ENCODE measurements at places on chromosomes 6 and 20. TPM values are rescaled to one million over a fixed set of nuclear protein-coding genes. Genes with fewer than 3 reads are reported as not detected.

Gene PROKR2
- not detected for total RNA-seq

DNA sequence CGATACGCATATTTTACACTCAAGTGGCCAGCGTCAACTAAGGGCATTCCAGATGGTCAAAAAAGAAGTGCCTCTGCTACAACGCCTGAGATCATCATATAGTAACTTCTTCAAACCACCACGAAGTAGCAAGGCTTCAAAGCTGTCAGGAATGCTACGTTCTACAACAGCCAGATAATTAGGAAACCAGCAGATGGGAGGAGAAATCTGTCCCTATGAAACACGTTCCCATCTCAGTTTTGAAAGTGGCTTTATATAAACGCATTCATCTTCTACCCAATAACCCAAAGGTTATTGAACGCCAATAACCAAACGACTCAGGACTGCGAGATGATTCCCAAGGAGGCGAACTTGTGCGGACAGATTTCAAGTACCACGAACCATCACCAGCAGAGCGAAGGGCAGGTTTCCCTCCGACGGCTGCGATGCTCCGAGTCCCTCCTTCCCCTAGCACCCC lies 1.2 kb downstream of the ABHD12 start:
- H3K4me1 ChIP-seq: no peaks in the 10 kb centered on the region
- H3K27ac ChIP-seq: peak overlapping the region; percentile 74
- peaks cover 3% of the 10 kb centered on the region for H3K36me3 ChIP-seq
- H3K27me3 ChIP-seq: no peaks in the 10 kb centered on the region
- H3K4me3 ChIP-seq: peak overlapping the region; percentile 62

GRCh38 chr20:19993958-19994669 lies 23.0 kb upstream of the NAA20 start:
- H3K27me3 ChIP-seq: no peaks in the 10 kb centered on the region
- no peak for DNase-seq
- no peaks in the 10 kb centered on the region for H3K4me1 ChIP-seq
- no peaks in the 10 kb centered on the region for H3K36me3 ChIP-seq
- no peak overlapping the region for H3K4me3 ChIP-seq

GRCh38 chr6:51542475-51542874 lies 544.9 kb downstream of the PKHD1 start:
- H3K36me3 ChIP-seq: no peaks in the 10 kb centered on the region
- H3K4me3 ChIP-seq: no peak overlapping the region
- no peak overlapping the region for H3K27ac ChIP-seq

GRCh38 chr20:61297491-61297890 lies 45.4 kb downstream of the CDH4 start:
- no peak overlapping the region for H3K4me3 ChIP-seq
- H3K36me3 ChIP-seq: no peaks in the 10 kb centered on the region
- H3K27me3 ChIP-seq: no peaks in the 10 kb centered on the region
- no peaks in the 10 kb centered on the region for H3K4me1 ChIP-seq
- H3K27ac ChIP-seq: no peak overlapping the region
- no peak for DNase-seq

GRCh38 chr20:58871533-58872102 lies 19.1 kb downstream of the GNAS start:
- H3K27ac ChIP-seq: no peak overlapping the region
- DNase-seq: no peak
- no peaks in the 10 kb centered on the region for H3K36me3 ChIP-seq
- no peaks in the 10 kb centered on the region for H3K4me1 ChIP-seq
- H3K4me3 ChIP-seq: no peak overlapping the region
- H3K27me3 ChIP-seq: no peaks in the 10 kb centered on the region

Gene CHRNA4
- total RNA-seq: not detected

DNA sequence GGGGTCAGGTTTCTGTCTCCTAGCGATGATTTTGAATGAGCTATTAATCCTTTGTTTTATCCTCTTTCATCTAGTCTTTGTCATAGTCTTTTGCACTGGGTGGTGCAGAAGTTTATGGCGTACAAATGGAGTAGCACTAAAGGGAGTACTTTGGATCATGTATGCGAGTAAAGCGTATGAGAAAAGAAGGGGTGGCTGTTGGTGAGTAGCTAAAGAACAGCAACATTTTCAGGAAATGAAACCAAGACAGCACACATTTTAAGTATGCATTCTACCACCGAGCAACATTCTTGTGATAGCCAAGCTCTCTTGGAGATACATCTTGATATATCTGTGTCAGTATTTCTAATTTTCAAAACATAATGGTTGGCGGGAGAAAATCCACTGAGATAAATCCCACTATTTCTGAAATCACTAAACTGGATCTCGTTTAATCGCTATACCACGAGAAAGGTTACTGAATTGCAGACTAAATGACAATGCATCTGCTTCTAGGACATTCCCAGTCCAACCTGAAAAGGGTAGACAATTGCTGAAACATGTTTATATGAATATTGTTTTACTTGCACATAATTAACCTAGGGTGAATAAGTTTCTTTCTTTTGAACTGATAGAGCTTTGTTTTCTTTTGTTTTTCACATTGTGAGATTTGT lies 196.1 kb downstream of the TRIM27 start:
- no peak overlapping the region for H3K4me3 ChIP-seq
- H3K4me1 ChIP-seq: peaks cover 3% of the 10 kb centered on the region
- H3K27ac ChIP-seq: no peak overlapping the region
- DNase-seq: no peak

DNA sequence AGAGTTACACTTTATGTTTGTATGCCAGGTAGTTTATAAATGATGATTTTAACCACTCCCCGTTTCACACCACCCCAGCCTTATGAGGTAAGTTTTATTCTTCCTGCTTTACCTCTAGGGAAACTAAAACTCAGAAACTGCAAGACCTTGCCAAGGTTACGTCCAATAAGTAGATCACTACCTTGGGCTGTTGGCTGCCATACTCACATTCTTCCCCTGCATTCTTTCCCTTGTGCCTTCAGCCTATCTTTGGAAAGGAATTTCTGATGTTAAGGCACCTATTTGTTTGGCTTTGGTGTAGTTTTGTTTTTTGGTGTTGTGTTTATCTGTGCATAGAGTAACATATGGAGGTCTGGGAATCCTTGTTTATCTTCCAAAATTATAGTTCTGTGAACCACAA lies 122.1 kb downstream of the UST start:
- DNase-seq: no peak
- no peak overlapping the region for H3K4me3 ChIP-seq
- no peaks in the 10 kb centered on the region for H3K27me3 ChIP-seq
- H3K4me1 ChIP-seq: no peaks in the 10 kb centered on the region

- H3K27ac ChIP-seq: peak overlapping the region; percentile 91
- no peak for DNase-seq
- H3K36me3 ChIP-seq: no peaks in the 10 kb centered on the region
- H3K4me1 ChIP-seq: peaks cover 43% of the 10 kb centered on the region
Measured at GRCh38 chr6:118890997-118891790, 2.8 kb upstream of the ASF1A start.

Gene OR2H2
- total RNA-seq: not detected

GRCh38 chr6:66605971-66606370 lies 898.9 kb upstream of the EYS start:
- H3K36me3 ChIP-seq: no peaks in the 10 kb centered on the region
- no peak for DNase-seq
- no peak overlapping the region for H3K27ac ChIP-seq
- no peaks in the 10 kb centered on the region for H3K4me1 ChIP-seq

DNA sequence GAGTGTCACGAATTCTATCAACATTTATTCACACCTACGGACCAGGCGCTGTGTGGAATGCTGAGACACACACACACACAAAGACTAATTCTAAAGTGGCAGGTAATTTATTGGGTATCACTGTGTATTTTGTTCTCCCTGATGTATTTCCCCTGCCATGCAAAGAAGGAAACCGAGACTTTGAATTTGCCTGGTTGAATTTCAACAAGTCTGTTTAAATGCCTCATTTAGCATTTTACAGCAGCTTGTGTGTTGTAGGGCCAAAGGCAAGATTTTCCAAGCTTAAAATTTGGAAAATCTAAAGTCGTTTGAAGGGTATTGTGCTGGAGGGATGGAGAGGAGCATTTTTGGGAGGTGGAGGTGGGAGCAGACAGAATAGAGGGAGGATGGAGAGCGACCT lies 274.4 kb upstream of the ZFP64 start:
- no peaks in the 10 kb centered on the region for H3K36me3 ChIP-seq
- no peaks in the 10 kb centered on the region for H3K27me3 ChIP-seq
- no peak overlapping the region for H3K27ac ChIP-seq
- H3K4me1 ChIP-seq: no peaks in the 10 kb centered on the region

- no peak overlapping the region for H3K27ac ChIP-seq
- no peak for DNase-seq
- H3K4me1 ChIP-seq: no peaks in the 10 kb centered on the region
- H3K4me3 ChIP-seq: no peak overlapping the region
- H3K27me3 ChIP-seq: no peaks in the 10 kb centered on the region
Measured at GRCh38 chr6:134031696-134032255, 20.6 kb downstream of the SLC2A12 start.

GRCh38 chr6:56259234-56260077 lies 12.1 kb upstream of the COL21A1 start:
- no peaks in the 10 kb centered on the region for H3K4me1 ChIP-seq
- no peaks in the 10 kb centered on the region for H3K27me3 ChIP-seq
- H3K27ac ChIP-seq: no peak overlapping the region
- H3K36me3 ChIP-seq: no peaks in the 10 kb centered on the region
- no peak for DNase-seq

DNA sequence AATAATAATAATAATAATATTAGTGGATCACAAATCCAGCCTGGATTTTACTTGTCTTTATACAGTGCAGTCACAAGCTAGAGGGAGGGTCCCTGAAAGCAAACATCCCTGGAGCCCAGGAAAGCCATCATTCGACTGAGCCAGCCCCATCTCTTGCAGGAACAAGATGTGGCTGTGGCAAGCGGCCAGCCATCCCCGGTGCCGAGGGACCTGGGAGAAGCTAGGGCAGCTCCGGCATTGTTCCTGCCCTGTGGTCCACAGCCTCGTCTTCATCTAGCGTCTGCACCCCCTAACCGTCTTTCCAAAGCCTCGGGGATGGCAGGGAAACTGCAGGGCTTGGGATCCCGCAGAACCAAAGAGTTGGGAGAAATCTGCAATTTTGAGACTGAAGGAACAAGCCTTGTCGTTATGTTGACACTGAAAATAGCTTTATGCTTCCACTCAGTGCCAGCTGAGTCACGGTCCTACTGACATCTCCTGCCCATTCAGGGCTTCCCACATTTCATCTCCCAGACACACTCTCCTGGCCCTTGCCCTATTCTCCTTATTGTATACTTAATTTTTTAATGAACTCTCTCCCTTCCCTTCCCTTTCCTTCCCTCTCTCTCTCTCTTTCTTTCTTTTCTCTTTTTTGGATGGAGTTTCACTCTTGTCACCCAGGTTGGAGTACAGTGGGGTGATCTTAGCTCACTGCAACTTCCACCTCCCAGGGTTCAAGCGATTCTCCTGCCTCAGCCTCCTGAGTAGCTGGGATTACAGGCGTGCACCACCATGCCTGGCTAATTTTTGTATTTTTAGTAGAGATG lies 62.5 kb upstream of the ZNFX1 start:
- no peaks in the 10 kb centered on the region for H3K4me1 ChIP-seq
- H3K27ac ChIP-seq: no peak overlapping the region
- no peaks in the 10 kb centered on the region for H3K27me3 ChIP-seq
- no peak for DNase-seq
- H3K4me3 ChIP-seq: no peak overlapping the region
- H3K36me3 ChIP-seq: no peaks in the 10 kb centered on the region

GRCh38 chr6:86943819-86944407 lies 6.6 kb downstream of the HTR1E start:
- no peak overlapping the region for H3K4me3 ChIP-seq
- H3K4me1 ChIP-seq: no peaks in the 10 kb centered on the region
- H3K27me3 ChIP-seq: no peaks in the 10 kb centered on the region
- H3K36me3 ChIP-seq: no peaks in the 10 kb centered on the region
- DNase-seq: no peak

DNA sequence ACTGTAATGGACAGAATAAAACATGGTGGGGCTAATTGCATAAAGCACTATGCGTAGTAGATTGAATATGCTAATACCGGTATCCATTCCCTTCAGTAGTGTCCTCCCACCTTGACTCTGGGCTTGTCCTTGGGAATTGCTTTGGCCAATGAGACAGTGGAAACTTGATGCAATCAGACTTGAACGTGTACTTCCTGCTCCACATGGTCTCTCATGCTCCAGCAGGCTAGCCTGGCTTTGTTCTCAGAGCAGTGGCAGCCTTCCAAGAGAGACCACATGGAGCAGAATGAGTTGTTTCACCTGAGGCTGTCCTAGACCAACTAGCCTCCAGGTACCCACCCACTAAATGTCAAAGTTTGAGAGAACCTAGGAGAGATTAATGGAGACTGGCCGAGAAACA lies 37.0 kb upstream of the BTBD3 start:
- H3K4me3 ChIP-seq: no peak overlapping the region
- H3K4me1 ChIP-seq: no peaks in the 10 kb centered on the region
- H3K27ac ChIP-seq: no peak overlapping the region
- no peaks in the 10 kb centered on the region for H3K36me3 ChIP-seq
- DNase-seq: no peak
- H3K27me3 ChIP-seq: no peaks in the 10 kb centered on the region

DNA sequence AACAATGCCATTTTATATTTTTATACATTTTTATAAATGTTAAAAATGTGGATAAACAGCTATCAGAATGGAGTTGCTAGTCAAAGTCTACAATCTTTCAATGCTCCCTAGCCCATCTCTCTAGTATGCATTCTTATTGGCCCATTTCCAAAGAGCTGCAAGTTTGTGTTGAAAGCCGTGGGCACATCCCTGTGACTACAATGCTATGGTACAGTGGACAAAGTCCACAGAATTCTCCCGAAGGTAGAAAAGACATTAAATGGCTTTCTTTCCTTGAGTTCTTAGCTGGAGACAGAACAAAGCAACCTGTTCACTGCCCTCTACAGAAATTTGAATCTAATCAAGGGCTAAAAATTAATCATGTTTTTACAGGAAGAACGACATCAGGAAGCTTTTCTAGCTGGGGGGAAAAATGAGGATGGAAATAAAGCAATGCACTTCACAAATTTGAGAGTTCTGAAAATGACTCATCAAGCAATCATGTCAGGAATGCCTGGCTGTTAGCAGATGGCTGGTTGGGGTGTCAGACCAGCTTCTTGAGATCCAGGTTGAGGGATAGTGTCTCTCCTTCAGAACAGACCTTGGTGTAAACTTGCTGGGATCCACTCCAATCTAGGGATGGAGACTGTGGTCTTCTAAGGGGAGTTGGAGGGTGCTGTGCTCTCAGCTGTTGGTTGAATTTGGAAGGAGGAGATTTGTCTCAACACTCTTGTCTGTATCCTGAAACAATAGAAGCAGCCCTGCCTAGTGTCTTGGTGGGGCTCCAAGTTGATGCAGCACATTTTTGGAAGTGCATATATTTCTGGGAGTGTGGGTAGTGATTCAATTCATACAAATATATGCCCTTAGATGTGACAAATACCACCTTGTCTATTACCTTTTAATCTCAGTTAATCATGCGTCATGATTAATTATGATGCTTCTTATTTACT lies 143.4 kb upstream of the PHACTR1 start:
- no peak overlapping the region for H3K27ac ChIP-seq
- H3K27me3 ChIP-seq: no peaks in the 10 kb centered on the region
- H3K36me3 ChIP-seq: no peaks in the 10 kb centered on the region
- no peak for DNase-seq

Gene EHMT2
- 52.4 TPM for total RNA-seq

- no peak for DNase-seq
- H3K27me3 ChIP-seq: no peaks in the 10 kb centered on the region
- H3K36me3 ChIP-seq: no peaks in the 10 kb centered on the region
- peaks cover 5% of the 10 kb centered on the region for H3K4me1 ChIP-seq
- no peak overlapping the region for H3K4me3 ChIP-seq
Measured at GRCh38 chr6:1630771-1631217, 21.1 kb downstream of the FOXC1 start.

- no peaks in the 10 kb centered on the region for H3K27me3 ChIP-seq
- H3K4me1 ChIP-seq: no peaks in the 10 kb centered on the region
- no peak for DNase-seq
Measured at GRCh38 chr6:35161266-35161665, 20.1 kb upstream of the TCP11 start.

Data from naive thymus-derived CD4-positive, alpha-beta T cell (primary cell).